ENCODE measurements at places on chromosomes 5 and 9. TPM values are rescaled to one million over a fixed set of nuclear protein-coding genes. Genes with fewer than 3 reads are reported as not detected.
A peak's percentile ranks its signal among the peaks of the same experiment; 100 is the strongest.

DNA sequence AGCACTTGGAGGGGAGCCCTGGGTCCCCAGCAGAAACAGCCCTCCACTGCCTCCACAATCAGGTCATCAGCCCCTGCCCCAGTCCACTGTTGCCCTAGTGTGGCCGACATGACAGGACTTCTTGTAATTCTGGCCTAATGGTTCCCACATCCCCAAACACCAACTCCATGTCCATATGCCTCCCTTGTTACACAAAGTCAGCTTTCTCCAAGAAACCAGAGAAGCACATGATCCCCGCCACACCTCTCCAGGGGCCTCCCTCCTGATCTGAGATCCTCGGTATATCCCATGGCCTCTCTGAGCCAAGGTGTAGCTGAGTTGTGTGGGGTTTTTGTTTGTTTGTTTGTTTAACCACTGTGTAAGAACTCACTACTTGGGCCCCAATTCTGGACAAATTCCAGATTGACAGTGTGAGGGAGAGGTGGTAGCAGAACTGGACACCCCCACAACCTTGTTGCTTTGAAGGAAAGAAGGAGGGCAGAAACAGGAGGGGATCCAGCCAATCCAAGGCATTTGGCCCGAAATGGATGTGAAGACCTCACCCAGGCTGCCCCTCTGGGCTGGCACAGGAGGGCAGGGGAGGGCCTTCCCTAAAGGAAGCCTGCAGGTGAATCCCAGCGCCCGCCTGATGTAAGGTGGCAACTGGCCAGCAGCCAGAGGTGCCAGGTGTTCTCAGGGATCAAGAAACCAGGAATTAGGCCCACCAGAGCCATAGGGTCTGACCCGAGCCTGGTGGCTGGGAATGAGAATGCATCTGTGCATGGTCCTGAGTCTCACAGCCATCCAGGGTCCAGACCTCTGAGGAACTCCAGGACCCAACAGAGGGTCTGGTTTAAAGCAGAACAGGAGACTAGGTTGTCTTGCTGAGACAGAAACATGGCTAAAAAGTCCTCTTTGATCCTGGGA lies 13.4 kb downstream of the IRF1 start:
- no peak for DNase-seq

- no peak for DNase-seq
Measured at GRCh38 chr9:33143241-33143661, 23.9 kb downstream of the B4GALT1 start.

DNA sequence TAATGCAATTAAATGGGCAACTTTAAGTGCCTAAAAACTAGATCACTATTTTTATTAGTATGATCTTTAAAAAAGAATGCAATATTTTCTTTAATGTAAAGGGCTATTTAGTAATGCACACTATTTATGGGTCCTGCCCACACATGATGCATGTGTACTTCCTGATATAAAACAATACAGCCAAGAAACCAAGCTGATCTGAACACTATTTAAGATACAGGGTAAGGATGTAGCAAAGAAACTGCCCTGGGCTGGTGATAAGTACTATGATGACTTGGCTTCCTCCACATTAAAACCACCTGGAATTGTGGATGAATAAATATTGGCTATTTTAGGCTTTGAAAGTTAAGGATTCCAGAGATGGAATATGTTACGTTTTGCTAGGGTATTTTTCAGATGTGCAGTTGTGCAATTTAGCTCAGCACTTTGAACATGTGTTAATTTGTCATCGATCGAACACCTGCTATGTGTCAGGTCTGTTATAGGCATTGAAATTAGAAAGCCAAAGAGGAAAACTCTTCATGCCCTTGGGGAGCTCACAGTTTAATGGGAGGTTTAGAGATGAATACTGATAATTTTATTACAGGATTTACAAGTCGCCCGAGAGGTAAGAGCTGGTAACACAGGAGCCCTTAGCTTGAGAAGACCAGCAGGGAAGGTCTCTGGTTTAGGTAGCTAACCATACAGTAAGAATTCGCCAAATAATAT lies 276.7 kb downstream of the PLK2 start:
- no peak for DNase-seq

GRCh38 chr5:67206929-67207328 lies 10.3 kb upstream of the CD180 start:
- DNase-seq, result no peak

- DNase-seq, result no peak
Measured at GRCh38 chr9:35940458-35941407, 17.2 kb downstream of the OR2S2 start.

- DNase-seq, result no peak
Measured at GRCh38 chr9:123657099-123657498, 272.8 kb downstream of the DENND1A start.

DNA sequence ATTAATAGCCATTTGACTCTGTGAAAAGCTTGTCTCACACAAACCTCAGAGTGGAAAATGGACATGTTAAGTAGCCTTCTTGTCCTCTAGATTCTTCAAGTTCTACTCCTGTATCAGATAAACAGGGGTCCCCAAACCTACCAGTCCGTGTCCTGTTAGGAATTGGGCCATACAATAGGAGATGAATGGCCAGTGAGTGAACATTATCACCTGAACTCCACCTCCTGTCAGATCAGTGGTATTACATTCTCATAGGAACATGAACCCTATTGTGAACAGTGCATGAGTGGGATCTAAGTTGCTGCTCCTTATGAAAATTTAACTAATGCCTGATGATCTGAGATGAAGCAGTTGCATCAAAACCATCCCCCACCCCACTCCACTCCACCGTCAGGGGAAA lies 136.3 kb downstream of the TMEM232 start:
- DNase-seq, result no peak

GRCh38 chr5:157025093-157025698 lies 33.7 kb downstream of the HAVCR1 start:
- no peak for DNase-seq

DNA sequence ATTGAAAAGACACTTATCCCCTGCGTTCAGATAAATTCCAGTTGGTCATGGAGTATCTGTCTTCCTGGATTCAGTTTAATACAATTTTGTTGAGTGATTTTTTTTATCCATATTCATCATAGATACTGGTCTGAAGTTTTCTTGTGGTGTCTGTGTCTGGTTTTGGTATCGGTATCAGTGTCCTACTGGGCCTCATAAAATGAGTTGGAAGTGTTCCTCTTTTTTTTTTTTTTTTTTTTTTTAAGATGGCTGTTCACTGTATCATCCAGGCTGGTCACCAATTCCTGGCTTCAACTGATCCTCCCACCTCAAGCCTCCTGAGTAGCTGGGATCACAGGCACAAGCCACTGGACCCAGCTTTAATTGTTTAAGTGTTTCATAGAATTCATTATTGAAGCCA lies 2.9 kb upstream of the CAMSAP1 start:
- DNase-seq, result no peak

GRCh38 chr9:95313010-95313498 lies 4.5 kb downstream of the FANCC start:
- peak; percentile 27 for DNase-seq

GRCh38 chr9:37656936-37657335 lies 6.2 kb downstream of the FRMPD1 start:
- DNase-seq, result no peak

- no peak for DNase-seq
Measured at GRCh38 chr5:5344606-5345005, 77.9 kb upstream of the ICE1 start.

DNA sequence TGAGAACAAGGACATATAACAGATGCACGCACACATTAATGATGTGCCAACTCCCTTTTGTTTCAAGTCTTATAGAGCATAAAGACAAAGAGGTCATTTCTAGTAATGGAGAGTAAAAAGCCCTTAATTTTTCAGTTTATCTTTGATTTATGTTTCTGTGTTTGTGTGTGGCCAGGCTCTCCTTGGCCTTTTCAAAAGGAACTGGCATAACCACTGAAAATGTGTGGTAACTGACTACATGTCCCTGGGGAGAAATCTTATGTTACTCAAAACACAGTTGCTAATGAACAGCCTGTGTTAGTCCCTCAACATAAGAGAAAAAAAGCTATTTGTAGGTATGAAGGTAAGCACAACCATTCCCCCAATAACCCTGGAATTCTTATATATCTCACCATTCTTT lies 47.6 kb upstream of the SHOC1 start:
- no peak for DNase-seq

DNA sequence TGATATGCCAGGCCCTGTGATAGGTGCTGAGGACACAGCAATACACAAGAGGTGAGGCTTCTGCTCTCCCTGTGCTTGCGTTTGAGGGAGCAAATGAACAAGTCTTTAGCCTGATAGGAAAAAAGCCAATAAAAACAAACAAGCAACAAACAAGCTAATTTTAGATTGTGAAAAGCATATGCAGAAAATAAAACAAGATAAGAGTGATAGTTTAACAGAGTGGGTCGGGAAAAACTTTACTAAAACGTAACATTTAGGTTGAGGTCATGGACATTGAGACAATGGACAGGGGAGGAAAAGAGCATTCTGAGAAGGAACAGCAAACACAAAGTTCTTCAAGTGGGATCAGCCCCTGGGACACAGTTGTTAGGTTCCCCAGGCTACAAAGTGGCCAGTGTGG lies 4.3 kb downstream of the SMIM3 start:
- DNase-seq, result no peak

- no peak for DNase-seq
Measured at GRCh38 chr9:124392871-124393460, 22.3 kb downstream of the PSMB7 start.

DNA sequence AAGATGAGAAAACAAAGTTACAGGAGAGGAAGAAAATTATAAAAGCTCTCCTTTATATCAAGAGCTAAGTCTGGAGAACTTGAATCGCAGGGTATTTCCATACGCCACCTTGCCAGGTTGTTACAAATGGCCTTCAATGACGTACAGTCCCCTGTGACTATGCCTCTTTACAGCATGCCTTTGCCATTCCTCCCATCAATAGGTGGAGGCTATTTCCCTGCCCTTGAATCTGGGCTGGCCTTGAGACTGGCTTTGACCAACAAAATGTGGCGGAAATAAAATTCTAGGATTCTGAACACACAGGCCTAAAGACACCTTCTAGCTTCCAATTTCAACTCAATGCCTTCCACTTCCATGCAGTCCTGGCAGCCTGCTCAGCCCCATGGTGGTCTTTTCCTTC lies 45.7 kb downstream of the TSSK1B start:
- DNase-seq, result no peak

The FOXD4L5 gene
- polyA plus RNA-seq, result 1.6 TPM

The BHMT gene
- polyA plus RNA-seq, result 0.36 TPM

The CYLC2 gene
- polyA plus RNA-seq, result not detected

The CCDC192 gene
- 0.71 TPM for polyA plus RNA-seq
